ENCODE measurements at places on chromosomes 4 and X.

- no peak for DNase-seq
Observed at GRCh38 chrX:36401774-36402173, 482.2 kb downstream of the CFAP47 start.

DNA sequence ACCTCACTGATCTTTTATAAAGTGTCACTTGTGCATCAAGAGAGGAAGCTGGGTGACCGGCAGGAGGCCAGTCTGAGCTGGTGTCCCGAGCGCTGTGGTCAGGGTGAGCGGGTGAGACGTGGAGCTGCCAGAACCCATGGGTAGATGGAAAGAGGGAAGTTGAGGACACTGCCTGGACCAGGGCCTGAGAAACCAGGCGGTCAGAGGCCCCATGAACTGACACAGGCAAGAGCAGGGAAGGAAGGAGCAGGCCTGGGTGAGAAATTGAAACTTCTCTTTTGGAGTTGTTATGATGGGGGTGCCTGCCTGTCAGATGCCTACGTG is 192.6 kb downstream of the AFAP1 start:
- DNase-seq, result no peak

DNA sequence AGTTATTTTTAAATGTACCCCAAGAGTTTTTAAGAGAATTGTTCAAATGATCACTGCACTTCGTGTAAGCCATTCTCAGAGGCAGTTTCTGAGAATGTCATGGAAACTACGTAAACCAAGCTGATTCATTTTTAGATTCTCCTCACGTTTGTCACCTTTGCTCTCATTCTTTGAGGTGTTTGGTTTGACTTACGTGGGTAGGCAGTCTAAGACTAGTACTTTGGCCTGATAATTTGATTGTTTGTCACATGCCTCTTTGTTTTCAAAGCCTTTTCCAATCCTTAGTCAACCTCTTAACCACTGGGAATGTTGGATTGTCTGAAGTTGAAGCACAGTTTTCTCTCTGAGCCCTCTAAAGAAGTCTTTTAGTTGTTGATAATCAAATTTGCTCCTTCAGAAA is 10.5 kb downstream of the SEPTIN11 start:
- DNase-seq, result no peak

DNA sequence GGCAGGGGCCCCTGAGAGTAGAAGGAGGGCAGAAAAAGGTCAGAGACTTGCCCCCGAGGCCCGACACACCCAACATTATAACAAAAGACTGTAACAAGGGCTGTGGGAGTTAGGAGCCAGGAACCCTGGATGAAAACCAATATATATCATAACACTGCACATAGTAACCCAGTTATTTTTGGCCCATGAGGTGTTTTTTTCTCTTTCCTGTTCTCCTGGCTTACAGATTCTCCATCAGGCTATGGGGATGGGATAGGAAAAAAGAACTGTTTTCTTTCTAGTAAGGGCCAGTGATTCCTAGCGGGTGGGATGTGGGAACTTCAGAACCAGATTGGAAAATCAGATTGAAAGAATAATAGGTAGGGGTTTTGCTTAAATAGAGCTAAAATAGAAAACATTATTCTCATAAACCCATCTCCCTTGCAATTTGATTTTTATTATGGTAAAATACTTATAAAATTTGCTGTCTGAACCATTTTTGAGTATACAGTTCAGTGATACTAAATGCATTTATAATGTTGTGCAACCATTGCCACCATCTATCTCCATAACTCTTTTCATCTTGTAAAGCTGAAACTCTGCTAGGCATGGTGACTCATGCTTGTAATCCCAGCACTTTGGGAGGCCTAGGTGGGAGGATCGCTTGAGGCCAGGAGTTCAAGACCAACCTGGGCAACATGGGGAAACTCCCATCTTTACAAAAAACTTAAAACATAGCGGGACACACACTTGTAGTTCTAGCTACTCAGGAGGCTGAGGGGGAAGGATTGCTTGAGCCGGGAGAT is 33.5 kb downstream of the SNX25 start:
- DNase-seq, result no peak

- DNase-seq, result no peak
Observed at GRCh38 chrX:100964362-100964761, 5.1 kb upstream of the ARL13A start.

DNA sequence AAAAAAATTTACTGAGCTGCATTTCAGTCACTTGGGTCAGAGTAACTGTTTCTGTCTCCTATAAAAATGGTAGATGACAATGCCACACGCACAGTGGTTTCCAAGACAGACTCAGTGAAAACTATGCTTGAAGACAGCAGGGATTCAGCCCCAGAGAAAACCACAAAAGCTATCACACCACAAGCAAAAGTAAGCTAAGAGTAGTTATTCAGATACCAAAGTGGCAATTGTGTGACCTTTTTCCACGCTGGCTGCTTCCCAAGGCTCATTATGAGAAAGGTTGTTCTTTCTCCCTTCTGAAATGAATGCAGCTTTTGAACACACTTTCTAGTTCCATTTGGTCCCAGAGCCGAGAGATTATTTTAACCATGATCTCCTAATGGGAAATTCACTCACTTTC is 46.4 kb upstream of the GPM6B start:
- DNase-seq, result no peak

- DNase-seq, result no peak
Observed at GRCh38 chrX:6262959-6263358, 34.3 kb upstream of the NLGN4X start.

GRCh38 chrX:93332329-93332728 is 341.0 kb downstream of the NAP1L3 start:
- DNase-seq, result no peak

GRCh38 chrX:48573690-48574269 is 504 bp upstream of the RBM3 start:
- DNase-seq, result peak; percentile 44

GRCh38 chrX:14916017-14916674 is 42.9 kb downstream of the MOSPD2 start:
- no peak for DNase-seq

DNA sequence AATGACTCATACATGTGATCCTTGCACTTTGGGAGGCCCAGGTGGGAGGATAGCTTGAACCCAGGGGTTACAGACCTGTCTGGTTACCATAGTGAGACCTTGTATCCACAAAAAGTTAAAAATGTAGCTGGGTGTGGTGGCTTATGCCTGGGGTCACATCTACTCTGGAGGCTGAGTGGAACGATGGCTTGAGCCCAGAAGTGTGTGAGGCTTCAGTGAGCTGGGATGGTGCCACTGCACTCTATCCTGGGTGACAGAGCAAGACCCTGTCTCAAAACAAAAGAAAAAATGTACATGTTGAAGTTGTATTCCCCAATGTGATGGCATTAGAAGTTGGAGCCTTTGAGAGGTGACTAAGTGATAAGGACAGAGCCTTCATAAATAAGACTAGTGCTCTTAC is 409.4 kb upstream of the PABPC4L start:
- no peak for DNase-seq

- no peak for DNase-seq
Observed at GRCh38 chr4:98612318-98613250, 45.8 kb downstream of the TSPAN5 start.

- no peak for DNase-seq
Observed at GRCh38 chrX:134462927-134463326, 3.0 kb downstream of the HPRT1 start.

GRCh38 chr4:40686081-40686913 is 56.6 kb upstream of the RBM47 start:
- no peak for DNase-seq

DNA sequence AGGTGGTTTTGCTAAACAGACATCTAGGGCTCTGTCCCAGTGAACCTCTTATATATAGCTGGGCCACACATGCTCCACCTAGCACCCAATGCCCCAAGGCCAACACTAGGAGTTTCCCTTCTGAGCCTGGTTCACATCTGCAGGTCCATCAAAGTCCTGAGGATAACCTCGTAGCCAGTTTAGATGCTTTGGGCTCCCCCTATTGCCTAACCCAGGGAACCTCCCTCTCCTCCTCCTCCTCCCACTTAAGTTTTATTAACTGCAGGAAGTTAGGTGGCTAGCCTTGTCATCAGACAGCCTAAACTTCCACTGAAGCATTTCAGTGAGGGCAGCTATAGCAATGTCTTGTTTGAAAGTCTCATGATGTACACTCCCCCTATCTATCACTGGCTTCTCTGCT is 88.0 kb downstream of the GUCY2F start:
- DNase-seq, result no peak

DNA sequence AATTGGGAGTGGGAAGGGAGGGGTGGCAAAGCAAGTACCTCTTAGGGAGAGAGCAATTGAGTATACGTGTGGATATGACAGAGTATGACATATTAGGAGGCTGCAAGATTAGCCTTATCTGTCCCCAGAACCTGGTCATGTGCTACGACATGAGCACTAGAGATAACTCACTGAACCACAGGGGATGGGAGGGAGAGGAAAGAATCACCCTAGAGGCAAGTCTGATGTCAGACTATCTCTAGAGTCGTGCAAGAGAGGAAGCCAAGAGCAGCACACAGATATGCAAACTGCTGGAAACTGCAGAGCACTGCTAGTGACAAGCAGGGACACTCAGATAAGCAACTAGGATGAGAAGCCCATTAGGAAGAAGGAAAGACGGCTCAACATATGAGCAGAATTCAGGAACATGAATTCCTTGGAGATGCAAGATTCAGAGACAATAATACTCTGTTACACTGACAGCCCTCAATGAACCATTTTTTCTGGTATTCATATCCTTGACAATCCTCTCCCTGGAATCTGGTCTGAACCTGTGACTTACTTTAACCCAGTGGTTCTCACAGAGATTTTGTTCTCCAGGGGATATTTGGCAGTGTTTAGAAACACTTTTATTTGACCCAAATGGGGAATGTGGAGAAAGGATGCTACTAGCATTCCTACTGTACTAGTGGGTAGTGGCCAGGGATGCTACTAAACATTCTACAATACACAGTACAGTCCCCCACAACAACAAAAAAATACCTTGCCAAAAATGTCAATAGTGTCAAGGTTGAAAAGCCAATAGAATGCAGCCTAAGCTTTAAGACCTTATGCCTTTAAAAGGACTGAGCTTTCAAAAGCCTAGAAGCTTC is 84.0 kb upstream of the BMP2K start:
- DNase-seq, result no peak

GRCh38 chrX:130715299-130715698 is 187.7 kb downstream of the ENOX2 start:
- no peak for DNase-seq

- DNase-seq, result no peak
Observed at GRCh38 chr4:80578001-80578400, 242.5 kb downstream of the CFAP299 start.

DNA sequence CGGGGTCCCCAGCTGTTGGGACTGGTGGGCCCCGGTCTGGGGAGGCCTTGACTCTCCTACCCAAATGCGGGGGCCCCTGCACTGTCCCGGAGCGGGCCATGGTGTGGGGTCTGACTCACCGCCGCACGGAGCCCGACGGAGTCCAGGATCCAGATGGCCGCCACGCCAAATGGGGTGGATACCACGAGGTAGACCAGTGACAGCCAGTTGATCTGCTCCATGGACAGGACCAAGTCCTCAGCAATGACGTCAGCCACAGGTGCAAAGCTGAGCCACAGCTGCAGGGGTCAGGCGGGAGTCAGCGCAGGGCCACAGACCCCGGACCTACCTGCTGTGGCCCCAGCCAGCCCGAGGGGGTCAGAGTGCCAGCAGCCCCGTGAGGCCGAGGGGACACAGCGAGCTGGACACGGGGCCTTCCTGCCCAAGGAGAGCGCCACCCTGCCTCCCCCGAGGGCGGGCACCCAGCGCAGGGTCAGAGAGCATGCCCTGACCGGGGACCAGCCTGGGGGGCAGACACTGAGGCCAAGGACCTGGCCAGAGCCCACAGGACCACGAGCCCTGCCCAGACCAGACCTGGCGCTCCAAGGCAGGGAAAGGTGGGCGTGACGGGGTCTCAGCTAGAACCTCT is 2.4 kb downstream of the SLC49A3 start:
- no peak for DNase-seq

GRCh38 chr4:3077796-3078195 is 3.3 kb downstream of the HTT start:
- no peak for DNase-seq

GRCh38 chr4:107711831-107712230 is 8.2 kb downstream of the PAPSS1 start:
- DNase-seq, result no peak

DNA sequence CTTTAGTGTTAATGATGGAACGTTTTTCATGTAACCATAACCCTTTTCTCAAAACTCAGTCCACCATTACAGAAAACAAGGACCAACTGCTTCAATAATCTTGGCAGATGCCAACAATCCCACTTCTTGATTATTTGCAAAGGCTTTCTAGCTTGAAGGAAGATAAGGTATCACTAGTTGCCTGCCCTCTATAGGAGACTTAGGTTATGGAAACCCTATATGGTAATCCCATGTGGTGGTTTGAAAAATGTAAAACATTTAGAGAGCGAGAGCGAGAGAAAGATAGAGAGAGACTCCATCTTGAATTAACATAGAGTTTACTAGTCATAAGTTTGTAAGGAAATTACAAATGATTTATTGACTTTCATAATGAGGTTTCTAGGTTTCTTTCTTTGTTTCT is 1627.5 kb upstream of the TENM3 start:
- no peak for DNase-seq
